ENCODE measurements at places on chromosomes 11 and 22. TPM values are rescaled to one million over a fixed set of nuclear protein-coding genes. Genes with fewer than 3 reads are reported as not detected.

DNA sequence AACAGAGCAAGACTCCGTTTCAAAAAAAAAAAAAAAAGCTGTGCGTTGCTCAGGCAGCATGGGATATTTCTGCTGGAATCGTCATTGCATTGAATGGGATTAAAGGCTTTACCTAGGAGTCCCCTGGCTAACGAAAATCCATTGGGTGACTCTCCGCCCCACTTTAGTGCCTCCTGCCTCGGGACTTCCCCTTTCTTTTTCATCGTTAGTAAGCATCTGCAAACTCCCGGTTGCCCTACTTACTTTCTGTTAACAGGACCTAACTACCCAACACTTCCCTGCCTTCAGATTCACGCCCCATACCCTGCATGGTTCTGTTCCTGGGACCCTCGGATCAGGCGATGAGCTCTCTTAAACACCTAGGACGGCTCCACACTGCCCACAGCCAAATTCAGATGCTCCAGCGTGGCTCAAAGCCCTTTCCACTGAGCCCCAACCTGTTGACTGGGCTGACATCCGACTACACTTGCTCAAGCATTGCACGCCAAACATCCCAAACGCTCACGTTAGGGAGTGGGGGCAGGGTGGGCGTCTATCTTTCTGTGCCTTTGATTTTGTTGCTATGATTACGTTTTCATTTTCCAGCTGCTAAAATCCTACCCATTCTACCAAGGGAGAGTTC is 143.8 kb downstream of the ST3GAL4 start:
- DNase-seq: no peak
- no peak overlapping the region for H3K4me3 ChIP-seq
- peaks cover 54% of the 10 kb centered on the region for H3K27me3 ChIP-seq
- no peak overlapping the region for H3K27ac ChIP-seq
- H3K4me1 ChIP-seq: peaks cover 5% of the 10 kb centered on the region

GRCh38 chr11:75578977-75579376 is 16.9 kb downstream of the SERPINH1 start:
- DNase-seq: no peak
- no peak overlapping the region for H3K27ac ChIP-seq
- peaks cover 11% of the 10 kb centered on the region for H3K4me1 ChIP-seq
- no peak overlapping the region for H3K4me3 ChIP-seq
- H3K27me3 ChIP-seq: no peaks in the 10 kb centered on the region

OR5B17 gene
- not detected for total RNA-seq

GRCh38 chr11:95790933-95791708 is 823 bp downstream of the CEP57 start:
- H3K4me3 ChIP-seq: peak overlapping the region; percentile 97
- peaks cover 44% of the 10 kb centered on the region for H3K4me1 ChIP-seq
- H3K27me3 ChIP-seq: no peaks in the 10 kb centered on the region
- peak overlapping the region; percentile 99 for H3K27ac ChIP-seq

GRCh38 chr11:58024601-58025091 is 965 bp downstream of the OR9Q1 start:
- H3K27me3 ChIP-seq: peaks cover 20% of the 10 kb centered on the region
- DNase-seq: no peak
- H3K4me1 ChIP-seq: no peaks in the 10 kb centered on the region

DNA sequence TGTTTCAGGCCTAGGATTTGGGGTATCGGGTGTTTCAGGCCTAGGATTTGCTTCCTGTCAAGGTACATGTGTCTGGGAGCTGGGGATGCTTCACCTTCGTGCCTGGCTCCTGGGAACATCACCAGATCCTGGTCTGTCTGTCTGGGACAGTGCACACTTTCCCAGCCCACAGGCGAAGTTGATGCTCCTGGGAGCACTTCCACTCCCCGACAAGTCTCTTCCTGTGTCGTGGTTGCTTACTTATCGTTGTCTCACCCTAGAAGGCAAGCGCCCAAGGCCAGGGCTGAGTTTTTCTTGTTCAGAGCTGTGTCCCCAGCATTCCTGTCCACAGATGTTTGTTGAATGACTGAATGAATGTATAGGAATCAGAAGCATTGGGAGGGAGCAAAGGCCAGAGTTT is 71.5 kb downstream of the LINC01488 start:
- no peaks in the 10 kb centered on the region for H3K27me3 ChIP-seq
- DNase-seq: no peak
- no peaks in the 10 kb centered on the region for H3K36me3 ChIP-seq
- H3K27ac ChIP-seq: no peak overlapping the region
- no peak overlapping the region for H3K4me3 ChIP-seq

DNA sequence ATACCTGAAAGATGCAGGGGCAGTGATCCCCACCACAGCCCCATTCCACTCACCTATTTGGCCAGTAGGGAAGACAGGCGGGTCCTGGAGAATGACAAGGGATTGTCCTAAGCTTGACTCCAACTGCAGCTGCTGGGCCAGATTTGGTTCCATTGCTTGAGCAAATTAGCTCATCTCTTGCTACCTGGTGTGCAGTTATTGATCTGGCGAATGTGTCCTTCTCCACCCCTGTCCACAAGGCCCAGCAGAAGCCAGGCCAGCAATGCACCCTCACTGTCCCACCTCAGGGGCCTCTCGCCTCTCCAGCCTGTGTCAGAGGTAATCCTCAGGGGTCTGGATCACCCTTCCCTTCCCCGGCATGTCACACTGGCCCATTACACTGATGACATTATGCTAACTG is 23.3 kb downstream of the TSPAN32 start:
- H3K27ac ChIP-seq: no peak overlapping the region
- peaks cover 24% of the 10 kb centered on the region for H3K27me3 ChIP-seq
- no peak overlapping the region for H3K4me3 ChIP-seq

DNA sequence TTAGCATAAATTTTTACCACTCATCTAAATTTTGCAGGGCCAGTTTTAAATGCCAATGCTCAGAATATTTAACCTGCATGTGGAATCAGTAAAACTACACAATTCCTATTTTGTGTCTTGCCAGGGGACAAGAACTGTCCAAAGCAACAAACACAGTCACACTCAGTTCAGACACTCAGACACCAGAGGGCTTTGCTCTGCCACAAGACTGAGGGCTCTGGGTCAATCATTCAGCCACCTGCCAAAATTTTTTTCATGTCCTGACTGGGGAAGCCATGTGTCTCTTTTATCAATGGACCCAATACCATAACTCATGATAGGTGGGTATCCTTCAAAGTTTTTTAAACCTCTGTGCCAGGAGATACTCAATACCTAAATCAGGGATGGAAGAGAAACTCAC is 304.0 kb upstream of the ANO3 start:
- H3K36me3 ChIP-seq: no peaks in the 10 kb centered on the region
- DNase-seq: no peak
- H3K4me3 ChIP-seq: no peak overlapping the region

DNA sequence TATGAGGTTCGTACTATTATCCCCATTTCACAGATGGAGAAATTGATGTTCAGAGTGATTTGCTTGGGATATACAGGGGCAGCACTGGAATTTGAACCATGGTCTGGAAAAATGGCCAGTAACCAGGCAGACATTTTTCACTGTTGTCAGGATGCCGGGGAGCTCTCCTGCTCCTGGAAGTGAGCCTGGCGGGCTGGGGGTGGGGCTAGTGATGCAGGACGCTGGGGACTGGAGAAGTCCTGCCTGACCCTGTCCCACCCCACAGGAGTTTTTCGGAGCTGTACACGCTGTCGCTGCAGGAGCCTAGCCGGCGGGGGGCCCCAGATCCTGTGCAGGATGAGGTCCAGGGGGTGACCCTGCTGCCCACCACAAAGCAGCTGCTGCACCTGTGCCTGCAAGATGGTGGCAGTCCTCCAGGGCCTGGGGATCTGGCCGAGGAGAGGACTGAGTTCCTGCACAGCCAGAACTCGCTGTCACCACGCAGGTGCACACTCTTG is 11.1 kb downstream of the SIPA1 start:
- peaks cover 5% of the 10 kb centered on the region for H3K36me3 ChIP-seq
- no peak for DNase-seq
- no peak overlapping the region for H3K4me3 ChIP-seq
- no peak overlapping the region for H3K27ac ChIP-seq

- H3K4me3 ChIP-seq: no peak overlapping the region
- DNase-seq: no peak
- peaks cover 12% of the 10 kb centered on the region for H3K4me1 ChIP-seq
- no peak overlapping the region for H3K27ac ChIP-seq
Measured at GRCh38 chr11:133905677-133906156, 51.1 kb downstream of the IGSF9B start.

ARHGEF12 gene
- total RNA-seq: 12.9 TPM

TMEM191B gene
- not detected for total RNA-seq

DNA sequence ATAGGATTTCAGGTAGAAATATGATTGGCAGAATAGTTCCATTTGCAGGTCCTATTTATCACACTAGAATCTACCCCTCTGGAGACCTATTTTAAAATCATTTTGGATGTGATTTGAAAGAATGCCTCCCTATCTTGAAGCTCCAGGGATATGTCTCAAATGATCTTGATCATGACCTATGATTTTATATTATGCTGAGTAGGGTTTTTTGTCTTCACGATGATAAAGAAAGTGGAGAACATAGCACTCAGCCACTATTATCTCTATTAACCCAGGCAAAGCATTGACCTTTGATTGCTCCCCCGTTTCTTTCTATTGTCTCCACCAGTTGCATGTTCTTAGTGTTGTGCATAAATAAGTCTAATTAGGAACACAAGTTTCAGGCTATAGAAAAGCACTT is 307.9 kb downstream of the BLID start:
- no peaks in the 10 kb centered on the region for H3K27me3 ChIP-seq
- H3K4me1 ChIP-seq: no peaks in the 10 kb centered on the region
- DNase-seq: no peak
- H3K27ac ChIP-seq: no peak overlapping the region

- no peak for DNase-seq
- H3K4me1 ChIP-seq: peaks cover 10% of the 10 kb centered on the region
- no peak within 1 kb of the TSS for H3K27ac ChIP-seq
- peaks cover 9% of the 10 kb centered on the region for H3K36me3 ChIP-seq
- peak within 1 kb of the TSS; percentile 79 for H3K4me3 ChIP-seq
Measured at GRCh38 chr11:60924110-60924905, at the start of gene TMEM132A. Gene TMEM132A, plus strand, starts transcription at chr11:60924460. Its CDS starts 174 bp downstream, at chr11:60924634.

- peaks cover 45% of the 10 kb centered on the region for H3K27me3 ChIP-seq
- H3K27ac ChIP-seq: peak overlapping the region; percentile 57
- H3K36me3 ChIP-seq: peaks cover 8% of the 10 kb centered on the region
- H3K4me3 ChIP-seq: peak overlapping the region; percentile 39
Measured at GRCh38 chr11:69530278-69531070, 49.0 kb downstream of the LINC01488 start.

UPK2 gene
- total RNA-seq: not detected

TRAF6 gene
- 26.2 TPM for total RNA-seq

DNA sequence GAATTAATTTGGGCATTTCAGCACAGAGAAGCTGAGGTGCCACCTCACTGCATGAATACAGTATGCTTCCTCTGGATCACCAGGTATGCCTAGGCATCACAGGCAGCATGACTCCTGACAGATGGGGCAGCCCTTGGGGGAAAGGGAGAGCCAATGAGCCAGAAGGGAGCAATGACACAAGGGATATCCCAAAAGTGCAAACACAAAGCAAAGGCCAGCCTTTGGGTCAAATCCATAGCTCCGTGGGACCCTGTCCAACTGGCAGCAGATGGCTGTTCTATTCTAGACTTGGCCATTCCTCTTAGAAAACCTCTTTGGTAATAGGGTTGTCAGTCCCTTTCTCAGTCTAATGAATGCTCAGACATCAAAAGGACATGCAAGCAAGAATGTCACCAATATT is 73.3 kb downstream of the SERGEF start:
- H3K27me3 ChIP-seq: no peaks in the 10 kb centered on the region
- DNase-seq: no peak
- peaks cover 6% of the 10 kb centered on the region for H3K36me3 ChIP-seq
- H3K4me3 ChIP-seq: no peak overlapping the region
- H3K27ac ChIP-seq: no peak overlapping the region

- H3K4me1 ChIP-seq: no peaks in the 10 kb centered on the region
- no peak for DNase-seq
- H3K36me3 ChIP-seq: no peaks in the 10 kb centered on the region
- no peak overlapping the region for H3K4me3 ChIP-seq
- H3K27me3 ChIP-seq: no peaks in the 10 kb centered on the region
Measured at GRCh38 chr11:38990139-38990538, 2392.1 kb upstream of the RAG2 start.

TST gene
- 10.7 TPM for total RNA-seq

TKFC gene
- 39.6 TPM for total RNA-seq

All from T-helper 17 cell (primary cell).